ENCODE measurements at places on chromosomes 3 and 15.

DNA sequence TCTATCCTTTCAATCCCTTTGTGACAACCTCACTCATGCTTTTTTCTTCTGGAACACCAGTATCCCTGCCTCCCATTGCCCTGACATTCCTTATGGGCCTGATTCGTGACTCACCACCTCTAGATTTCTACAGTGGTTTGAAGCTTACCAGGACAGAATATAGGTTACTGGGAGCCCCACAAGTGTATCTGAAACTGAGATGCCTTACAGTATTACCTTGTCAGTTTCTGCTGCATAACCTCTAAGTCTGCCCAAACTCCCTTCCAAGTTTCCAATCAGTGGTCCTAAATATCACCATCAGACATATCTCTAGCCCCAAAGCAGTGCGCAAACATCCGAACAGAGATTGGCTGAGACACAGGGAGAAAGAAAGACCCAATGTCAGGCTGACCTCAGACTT lies 5.6 kb downstream of the CPB1 start:
- DNase-seq = no peak

DNA sequence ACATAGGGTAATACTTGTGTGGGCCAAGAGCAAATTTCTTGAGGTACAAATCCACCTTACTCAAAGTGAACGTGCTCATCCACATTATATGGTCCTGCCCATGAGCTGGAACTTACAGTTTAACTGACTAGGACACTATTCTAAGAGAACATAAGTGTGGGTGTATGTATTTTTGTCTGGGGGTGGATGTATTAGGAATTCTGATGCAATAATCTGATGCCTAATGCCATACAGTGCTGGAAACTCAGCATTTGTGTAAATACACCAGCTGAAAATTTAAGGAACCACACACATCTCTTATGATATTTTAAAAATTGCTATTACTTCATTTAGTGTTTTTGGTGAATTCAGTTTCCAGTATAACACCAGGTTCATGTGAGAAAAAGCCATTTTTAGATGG lies 1350.7 kb downstream of the ZPLD1 start:
- DNase-seq = no peak

DNA sequence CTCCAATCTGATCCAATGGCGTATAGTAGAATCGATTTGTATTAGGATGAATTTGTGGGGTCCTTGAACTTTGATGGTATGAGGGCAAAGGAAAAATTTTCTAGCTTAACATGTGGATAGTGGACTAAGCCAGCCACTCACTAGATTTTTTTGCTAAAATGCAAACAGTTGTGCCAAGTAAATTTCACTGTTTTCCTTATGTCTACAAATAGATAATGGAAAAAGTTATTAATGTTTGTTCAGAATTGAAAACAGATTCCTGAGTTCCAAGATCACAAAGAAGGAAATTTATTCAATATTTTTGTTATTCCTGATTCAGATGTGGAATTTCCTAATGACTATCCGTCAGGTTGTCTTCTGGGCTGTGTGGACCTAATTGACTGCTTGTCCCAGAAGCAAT lies 35.2 kb upstream of the ZNF609 start:
- DNase-seq = no peak

GRCh38 chr3:186287711-186288110 lies 74.3 kb downstream of the DGKG start:
- no peak for DNase-seq

DNA sequence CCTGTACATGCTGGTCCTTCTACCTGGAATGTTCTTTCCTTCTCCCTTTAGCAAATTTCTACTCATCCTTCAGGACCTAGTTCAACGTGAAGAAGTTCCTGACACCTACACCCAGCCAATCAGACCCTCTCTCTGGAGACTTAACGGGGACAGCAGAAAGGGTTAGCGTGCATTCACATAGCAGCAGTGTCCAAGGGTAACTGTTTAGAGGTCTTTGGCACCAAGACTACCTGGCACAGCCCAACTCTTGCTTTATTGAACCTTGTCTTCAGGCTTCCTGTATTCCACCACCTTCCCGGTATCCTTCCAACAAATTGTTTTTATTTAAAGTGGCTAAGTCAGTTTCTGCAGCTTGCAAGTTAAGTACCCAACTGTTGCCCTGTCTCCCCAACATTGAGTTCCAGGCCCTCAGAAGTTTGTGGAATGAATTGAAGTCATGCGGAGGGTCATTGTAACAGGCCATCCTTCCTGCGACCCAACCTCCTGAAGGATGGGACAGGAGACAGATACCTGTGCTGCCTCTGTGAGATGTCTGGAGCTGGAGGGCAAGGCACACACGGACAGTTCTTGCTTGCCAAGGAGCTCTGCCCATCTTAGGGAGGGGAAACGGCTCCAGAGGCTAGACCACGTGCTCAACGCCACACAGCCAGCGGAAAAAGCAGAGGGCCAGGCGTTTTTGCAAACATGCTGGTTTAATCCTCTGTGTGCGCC lies 14.4 kb upstream of the WNT7A start:
- DNase-seq = no peak

GRCh38 chr3:71874618-71875017 lies 89.7 kb upstream of the PROK2 start:
- no peak for DNase-seq

- DNase-seq = no peak
These were observed 31.5 kb downstream of the UBE2E1 start for GRCh38 chr3:23837286-23837685.

GRCh38 chr3:116378077-116378476 lies 67.2 kb downstream of the LSAMP start:
- DNase-seq = no peak

DNA sequence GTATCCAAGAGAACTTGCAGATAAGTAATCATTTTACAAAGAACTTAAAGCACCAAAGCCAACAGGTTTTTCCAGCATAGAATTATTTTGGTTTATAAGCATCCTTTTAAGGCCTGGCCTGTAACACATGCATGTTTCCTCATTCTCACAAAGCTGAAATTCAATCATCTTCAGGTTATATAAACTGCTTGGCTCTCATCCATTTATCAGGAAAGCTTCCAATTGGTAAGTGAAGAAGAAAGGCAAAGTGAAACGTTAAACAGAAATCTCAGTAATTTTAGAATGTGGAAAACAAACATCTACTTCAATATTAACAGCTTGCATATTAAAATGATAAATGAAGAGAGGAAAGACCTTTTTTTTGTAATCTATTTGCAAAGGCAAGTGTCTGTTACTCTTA lies 1.6 kb downstream of the SERP1 start:
- peak; percentile 25 for DNase-seq

DNA sequence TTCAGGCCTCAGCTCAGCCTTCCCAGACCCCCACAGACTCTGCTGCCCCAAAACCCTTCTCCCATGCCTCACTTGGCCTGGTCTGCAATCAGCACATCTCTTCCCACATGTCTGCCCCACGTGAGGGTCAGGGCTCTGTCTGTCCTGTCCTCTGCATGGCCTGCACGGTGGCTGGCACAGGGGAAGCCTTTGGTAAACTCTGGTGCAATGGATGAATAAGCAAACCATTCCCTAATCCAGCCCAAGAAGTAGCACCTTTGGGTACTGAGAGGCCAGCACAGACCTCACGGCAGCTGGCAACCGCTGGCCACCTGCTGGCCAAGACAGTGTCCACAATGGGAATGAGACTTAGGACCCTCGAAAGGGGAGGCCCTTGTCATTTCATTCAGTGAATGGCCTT lies 27.7 kb downstream of the ABTB1 start:
- DNase-seq = no peak

DNA sequence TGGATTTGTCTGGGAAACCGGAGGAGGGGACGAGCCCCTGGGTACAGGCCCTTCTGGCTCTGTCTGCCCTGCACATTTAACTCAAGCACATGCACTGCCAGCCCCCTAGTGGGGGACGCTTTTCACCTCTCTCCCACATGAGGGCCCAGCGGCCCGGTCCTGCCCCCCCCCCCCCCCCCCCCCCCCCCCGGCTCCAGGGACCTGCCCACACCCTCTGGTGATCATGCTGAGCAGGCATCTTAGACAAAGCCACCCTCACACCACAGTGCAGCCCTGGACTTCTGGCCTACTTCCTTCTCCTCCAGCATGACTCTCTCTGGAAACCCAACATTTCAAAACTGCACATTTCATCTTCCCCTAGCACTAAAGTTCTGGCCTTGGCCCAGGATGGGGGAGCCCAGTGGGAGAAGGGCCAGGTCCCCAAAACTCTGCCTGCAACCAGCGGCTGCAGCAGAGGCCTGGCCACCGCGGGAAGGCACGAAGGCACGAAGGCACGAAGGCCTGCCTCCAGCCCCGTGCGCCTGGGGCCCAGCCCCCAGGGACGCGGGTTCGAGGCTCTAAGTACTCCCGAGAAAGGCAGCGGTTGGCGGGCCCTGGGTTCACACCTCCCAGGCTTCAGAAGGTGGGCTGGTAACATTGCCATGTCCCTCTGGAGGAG lies 14.1 kb downstream of the KLF15 start:
- peak; percentile 17 for DNase-seq

GRCh38 chr3:171269542-171269941 lies 190.7 kb downstream of the TNIK start:
- no peak for DNase-seq

DNA sequence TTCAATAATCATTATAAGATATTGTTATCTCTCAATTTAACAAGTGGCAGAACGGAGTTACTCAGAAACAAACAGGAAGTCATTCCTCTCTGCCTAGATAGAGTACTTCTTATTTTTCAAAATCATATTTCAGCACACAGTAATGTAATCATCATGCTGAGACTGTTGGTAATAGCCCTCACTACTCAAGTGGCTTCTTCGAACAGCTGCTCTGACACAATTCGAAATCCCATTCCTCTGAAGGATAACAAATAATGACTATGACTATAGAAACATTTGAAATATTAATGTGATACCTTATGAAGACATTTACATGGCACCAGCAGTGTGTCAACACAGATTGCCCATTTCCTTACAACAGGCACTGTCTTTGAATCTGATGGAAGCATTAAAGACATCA lies 1249.8 kb downstream of the NSUN3 start:
- DNase-seq = no peak

- DNase-seq = peak; percentile 39
These were observed at the start of gene SLCO3A1 for GRCh38 chr15:91853511-91853947. SLCO3A1 (plus strand) TSS chr15:91853708.

- DNase-seq = peak; percentile 67
These were observed 24.0 kb upstream of the C3orf70 start for GRCh38 chr3:185176750-185177359.

DNA sequence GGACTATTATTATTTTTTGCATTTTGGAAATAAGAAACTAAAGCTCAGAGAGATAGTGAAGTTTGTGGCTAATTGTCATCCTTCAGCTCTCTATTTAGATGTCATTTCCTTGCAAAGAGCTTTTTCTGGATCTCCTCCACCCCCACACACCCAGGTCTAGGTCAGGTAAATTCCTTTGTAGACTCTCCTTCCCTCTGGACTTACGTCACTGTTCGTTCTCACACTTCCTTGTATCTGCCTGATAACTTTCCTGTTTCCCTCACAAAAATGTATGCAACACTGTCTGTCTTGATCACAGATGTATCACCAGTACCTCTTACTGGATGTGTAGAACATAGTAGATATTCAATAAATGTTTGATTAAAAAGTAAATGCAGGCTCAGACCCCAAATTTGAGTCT lies 6.1 kb upstream of the MB21D2 start:
- DNase-seq = no peak

DNA sequence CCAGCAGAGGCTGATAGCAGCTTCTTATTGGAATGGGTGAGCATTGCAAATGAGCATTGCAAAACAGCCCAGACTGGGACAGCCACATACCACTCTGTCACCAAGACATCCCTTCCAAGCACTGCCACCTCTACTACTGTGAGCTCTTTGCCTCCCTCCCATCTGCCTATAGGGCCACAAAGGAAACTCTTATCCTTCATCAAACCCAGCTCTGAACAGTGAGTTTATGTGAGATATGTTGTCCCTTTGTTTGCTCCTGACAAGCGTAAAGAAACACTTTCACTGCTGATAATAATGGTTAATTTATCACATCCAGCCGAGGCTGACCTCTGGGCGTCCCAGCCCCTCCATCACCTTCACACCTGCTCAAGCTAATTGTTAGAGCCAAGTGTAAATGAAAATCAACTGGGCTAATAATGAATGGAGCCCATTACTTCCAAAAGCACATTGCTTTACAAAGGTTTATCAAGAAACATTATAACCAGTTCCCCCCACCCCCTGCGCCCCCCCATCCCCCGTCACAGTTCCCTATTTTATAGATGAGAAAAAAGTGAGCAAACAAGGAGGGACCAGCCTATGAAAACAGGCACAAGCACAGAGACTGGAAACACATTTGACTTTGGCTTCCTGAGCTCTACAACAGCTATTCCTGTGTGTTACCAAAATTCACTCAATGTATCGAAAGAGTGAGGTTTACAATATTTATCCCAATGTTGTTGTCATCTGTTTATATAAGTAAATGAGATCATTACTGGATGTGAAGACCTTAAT lies 146.3 kb downstream of the ANXA2 start:
- DNase-seq = no peak

DNA sequence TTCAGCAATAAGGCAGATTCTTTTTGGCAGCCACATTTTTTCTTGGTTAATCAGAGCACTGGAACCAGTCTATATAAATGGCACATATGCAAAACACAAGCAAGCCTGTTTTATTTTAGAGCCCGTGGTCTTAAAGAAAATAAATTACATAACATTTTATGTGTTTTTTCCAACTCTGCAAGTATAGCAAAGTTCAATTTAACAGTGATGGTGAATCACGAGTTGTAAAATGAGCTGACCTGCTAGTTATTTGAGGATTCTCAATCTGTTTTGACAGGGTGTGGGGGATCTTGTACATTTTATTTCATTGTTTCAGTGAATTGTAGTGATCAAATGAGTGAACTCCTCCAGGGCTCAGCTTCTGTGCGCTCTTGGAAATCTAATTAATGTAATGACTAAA lies 2.7 kb downstream of the ARHGEF26 start:
- DNase-seq = no peak

GRCh38 chr3:61177450-61177849 lies 73.8 kb downstream of the FHIT start:
- DNase-seq = no peak

DNA sequence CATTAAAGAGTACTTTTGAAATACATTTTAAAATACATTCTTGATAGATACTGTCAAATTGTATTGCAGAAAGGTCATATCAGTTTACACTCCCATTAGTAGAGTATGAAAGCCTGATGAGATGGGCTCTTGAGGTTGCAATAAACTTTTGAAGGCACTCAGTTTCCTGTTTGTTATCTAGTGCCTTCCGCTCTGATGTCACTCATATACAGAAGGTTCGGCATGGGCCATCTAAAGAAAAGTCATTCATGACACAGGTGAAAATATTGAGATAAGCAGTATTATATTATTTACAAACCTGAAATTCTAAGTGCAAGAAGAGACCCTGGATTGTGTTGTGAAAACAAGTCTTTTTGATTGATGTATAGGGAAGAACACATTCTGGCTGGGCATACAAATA lies 36.5 kb upstream of the DENND4A start:
- no peak for DNase-seq

Data from hematopoietic multipotent progenitor cell treated with erythropoietin and hydrocortisone succinate and interleukin-3 and kit ligand, for 8 days (in vitro differentiated cells).